Peyer's patch (tissue), 4 donors: ENCODE measurements at places on chromosomes 7 and 10. TPM values are rescaled to one million over a fixed set of nuclear protein-coding genes. Genes with fewer than 3 reads are reported as not detected.

The GRID1 gene
- total RNA-seq: 10.7 TPM

The SUGCT gene
- 8.3 TPM for total RNA-seq

The PARD3 gene
- total RNA-seq: 39.2 TPM

GRCh38 chr10:13712837-13713581, 126.2 kb downstream of the PRPF18 start:
- H3K27ac ChIP-seq: peak overlapping the region; percentile 70
- H3K36me3 ChIP-seq: no peaks in the 10 kb centered on the region
- H3K4me1 ChIP-seq: peaks cover 5% of the 10 kb centered on the region
- DNase-seq: peak; percentile 35
- no peak overlapping the region for H3K4me3 ChIP-seq

DNA sequence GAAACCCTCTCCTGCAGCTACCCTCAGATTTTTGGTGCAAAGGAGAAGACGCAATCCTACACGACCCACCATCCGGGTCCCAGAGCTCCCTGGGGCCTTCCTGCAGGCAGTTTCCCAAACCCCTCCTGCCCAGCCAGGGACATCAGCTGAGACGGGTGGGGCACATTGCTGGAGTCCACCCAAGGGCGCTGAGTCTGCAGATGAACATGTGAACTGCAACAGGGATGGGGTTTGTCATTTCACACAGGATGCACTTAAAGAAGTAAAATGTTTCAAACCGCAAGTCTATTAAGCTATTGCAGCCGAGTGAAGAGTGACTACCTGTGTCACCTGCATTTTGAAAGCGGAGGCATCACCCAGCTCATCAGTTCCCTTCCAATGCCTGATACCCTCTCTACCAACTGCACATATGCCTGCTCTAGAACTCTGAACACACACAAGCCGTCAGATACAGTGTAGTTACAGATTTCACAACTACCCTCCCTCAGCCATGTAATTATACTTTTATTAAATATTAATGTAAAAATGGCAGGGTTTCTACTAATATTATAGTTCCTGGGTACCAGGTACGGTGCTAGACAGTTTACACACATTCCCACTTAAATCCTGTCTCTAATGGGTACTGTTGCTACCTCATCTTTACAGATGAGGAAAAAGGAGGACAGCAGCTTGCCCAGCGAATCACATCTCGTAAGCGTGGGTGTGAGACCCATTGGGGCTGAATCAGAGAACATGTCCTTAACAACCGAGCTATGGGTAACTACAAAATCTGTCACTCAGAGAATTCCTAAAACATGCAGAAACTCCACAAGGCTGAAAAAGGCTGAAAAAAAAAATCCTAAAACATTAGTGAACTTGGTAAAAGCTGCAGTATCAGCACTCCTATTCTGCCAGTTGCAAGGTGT, 71.2 kb downstream of the GRB10 start:
- H3K36me3 ChIP-seq: no peaks in the 10 kb centered on the region
- DNase-seq: no peak

DNA sequence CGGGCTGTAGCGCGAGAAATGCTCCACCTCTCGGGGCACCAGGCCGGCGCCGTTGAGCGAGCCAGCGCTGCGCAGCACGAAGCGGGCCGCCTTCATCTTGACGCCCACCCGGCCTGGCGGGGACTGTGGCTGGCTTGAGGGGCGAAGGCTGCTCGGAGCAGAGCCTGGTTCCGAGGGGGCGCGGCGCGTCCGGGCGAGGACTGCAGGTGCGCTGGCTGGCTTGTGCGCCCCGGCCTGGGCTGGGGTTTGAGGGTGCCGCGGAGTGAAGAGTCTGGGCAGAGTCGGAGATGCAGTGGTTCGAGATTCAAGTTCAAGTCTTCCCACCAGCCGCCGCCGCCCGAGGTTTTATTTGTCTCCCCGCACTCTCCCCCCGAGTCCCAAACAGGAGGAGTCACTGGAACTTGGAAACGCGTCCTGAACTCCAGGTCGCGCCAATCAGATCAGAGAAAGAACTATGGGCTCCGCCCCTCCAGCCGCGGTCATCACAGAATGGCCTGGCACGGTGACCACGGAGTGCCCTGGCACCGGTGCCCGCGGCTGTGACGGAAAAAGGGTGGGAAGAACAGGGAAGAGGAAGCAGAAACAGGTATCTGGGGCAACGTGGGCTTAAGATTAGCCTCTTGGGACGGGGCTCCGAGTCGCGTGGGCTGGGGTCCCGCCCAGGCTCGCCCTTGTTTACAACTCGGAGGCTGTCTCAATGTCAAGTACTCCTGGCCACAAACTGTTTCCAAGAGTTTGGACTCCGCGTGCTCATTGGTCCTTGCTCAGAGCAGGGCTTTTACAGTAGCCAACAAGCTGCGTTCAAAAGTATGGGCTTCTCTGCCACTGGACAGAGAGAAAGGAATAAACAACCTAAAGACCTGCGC, at the start of gene PDK4:
Gene PDK4, minus strand, starts transcription at position 319 of the 866 bp plus-strand sequence. Its CDS starts 223 bp downstream, at position 96.
- peak within 1 kb of the TSS; percentile 73 for H3K4me3 ChIP-seq
- H3K27ac ChIP-seq: peak within 1 kb of the TSS; percentile 90
- no peaks in the 10 kb centered on the region for H3K27me3 ChIP-seq
- no peaks in the 10 kb centered on the region for H3K4me1 ChIP-seq

- H3K27me3 ChIP-seq: no peaks in the 10 kb centered on the region
- no peak overlapping the region for H3K4me3 ChIP-seq
- H3K4me1 ChIP-seq: no peaks in the 10 kb centered on the region
- no peak overlapping the region for H3K27ac ChIP-seq
These were observed 16.5 kb downstream of the MGMT start for GRCh38 chr10:129483430-129484010.

GRCh38 chr10:120715171-120715570, 136.0 kb upstream of the WDR11 start:
- DNase-seq: no peak
- H3K36me3 ChIP-seq: no peaks in the 10 kb centered on the region
- H3K4me1 ChIP-seq: no peaks in the 10 kb centered on the region
- H3K4me3 ChIP-seq: no peak overlapping the region
- no peak overlapping the region for H3K27ac ChIP-seq
- H3K27me3 ChIP-seq: no peaks in the 10 kb centered on the region

DNA sequence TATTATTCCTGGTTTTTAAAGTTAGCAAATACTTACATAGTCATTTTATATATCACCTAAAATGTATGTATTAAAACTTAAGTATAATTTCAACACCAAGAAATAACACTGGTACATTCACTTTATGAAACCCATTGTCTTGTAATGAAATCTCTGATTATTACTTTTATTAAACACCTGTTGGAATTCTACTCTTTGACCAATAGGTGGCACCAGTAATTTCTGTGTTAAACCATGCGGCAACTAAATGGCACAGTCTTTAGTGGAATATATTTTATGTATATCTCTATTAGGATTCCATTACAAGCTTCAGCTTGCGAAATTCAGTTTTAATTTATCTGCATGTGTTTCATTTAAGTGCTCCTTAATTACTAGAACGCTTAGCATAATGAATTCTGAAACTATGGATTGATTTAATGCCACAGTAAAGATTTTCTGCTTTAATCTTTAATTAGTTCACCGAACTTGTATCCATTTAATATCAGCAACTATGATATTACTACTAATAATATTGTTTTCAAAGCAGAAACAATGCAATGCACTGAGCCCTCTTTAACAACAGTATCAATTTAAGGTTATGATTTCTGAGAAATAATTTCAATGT, 181.3 kb downstream of the MAGI2 start:
- H3K27me3 ChIP-seq: no peaks in the 10 kb centered on the region
- no peak overlapping the region for H3K4me3 ChIP-seq
- no peak overlapping the region for H3K27ac ChIP-seq

- H3K4me1 ChIP-seq: no peaks in the 10 kb centered on the region
- no peak overlapping the region for H3K4me3 ChIP-seq
- H3K36me3 ChIP-seq: no peaks in the 10 kb centered on the region
- no peak for DNase-seq
- H3K27me3 ChIP-seq: no peaks in the 10 kb centered on the region
These were observed 458.1 kb downstream of the RPS24 start for GRCh38 chr10:78491812-78492211.

DNA sequence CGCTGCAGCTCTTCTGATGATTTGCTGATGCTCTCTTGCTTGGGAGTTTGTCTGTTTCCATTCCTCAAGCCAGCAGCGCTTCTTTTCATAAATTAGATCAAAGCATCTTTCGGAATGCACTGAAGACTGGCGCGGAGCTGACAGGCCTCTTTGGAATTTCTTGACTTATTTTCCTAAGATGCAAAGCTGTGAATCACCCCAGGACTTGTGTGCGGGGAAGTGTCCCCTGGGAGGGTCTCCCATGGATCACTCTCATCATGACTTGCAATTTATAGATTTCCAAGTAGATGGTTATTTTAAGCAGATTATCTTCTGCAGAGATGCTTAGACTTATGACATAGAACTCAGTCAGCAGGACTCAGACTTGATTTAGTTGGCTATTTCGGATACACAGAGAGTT, 467.2 kb downstream of the TCERG1L start:
- H3K36me3 ChIP-seq: no peaks in the 10 kb centered on the region
- no peak for DNase-seq
- H3K4me1 ChIP-seq: no peaks in the 10 kb centered on the region
- no peaks in the 10 kb centered on the region for H3K27me3 ChIP-seq
- H3K4me3 ChIP-seq: no peak overlapping the region

The DYNC1I1 gene
- total RNA-seq: 1.9 TPM

- peak overlapping the region; percentile 87 for H3K4me3 ChIP-seq
- H3K36me3 ChIP-seq: no peaks in the 10 kb centered on the region
- H3K27ac ChIP-seq: peak overlapping the region; percentile 98
- peak; percentile 75 for DNase-seq
- no peaks in the 10 kb centered on the region for H3K27me3 ChIP-seq
- no peaks in the 10 kb centered on the region for H3K4me1 ChIP-seq
These were observed 644 bp downstream of the PPP1R35 start for GRCh38 chr7:100435401-100436304.

GRCh38 chr10:71331736-71332135, 12.7 kb downstream of the SLC29A3 start:
- no peak for DNase-seq
- H3K36me3 ChIP-seq: no peaks in the 10 kb centered on the region
- no peak overlapping the region for H3K27ac ChIP-seq
- no peaks in the 10 kb centered on the region for H3K4me1 ChIP-seq
- no peaks in the 10 kb centered on the region for H3K27me3 ChIP-seq

GRCh38 chr10:62856021-62856420, 39.9 kb upstream of the EGR2 start:
- DNase-seq: no peak
- H3K4me3 ChIP-seq: no peak overlapping the region
- H3K27me3 ChIP-seq: no peaks in the 10 kb centered on the region

GRCh38 chr10:24606021-24606420, 117.7 kb downstream of the ARHGAP21 start:
- H3K27ac ChIP-seq: no peak overlapping the region

GRCh38 chr10:126022841-126023240, 126.5 kb downstream of the FANK1 start:
- no peaks in the 10 kb centered on the region for H3K27me3 ChIP-seq
- no peak overlapping the region for H3K4me3 ChIP-seq
- no peaks in the 10 kb centered on the region for H3K36me3 ChIP-seq
- H3K27ac ChIP-seq: no peak overlapping the region

DNA sequence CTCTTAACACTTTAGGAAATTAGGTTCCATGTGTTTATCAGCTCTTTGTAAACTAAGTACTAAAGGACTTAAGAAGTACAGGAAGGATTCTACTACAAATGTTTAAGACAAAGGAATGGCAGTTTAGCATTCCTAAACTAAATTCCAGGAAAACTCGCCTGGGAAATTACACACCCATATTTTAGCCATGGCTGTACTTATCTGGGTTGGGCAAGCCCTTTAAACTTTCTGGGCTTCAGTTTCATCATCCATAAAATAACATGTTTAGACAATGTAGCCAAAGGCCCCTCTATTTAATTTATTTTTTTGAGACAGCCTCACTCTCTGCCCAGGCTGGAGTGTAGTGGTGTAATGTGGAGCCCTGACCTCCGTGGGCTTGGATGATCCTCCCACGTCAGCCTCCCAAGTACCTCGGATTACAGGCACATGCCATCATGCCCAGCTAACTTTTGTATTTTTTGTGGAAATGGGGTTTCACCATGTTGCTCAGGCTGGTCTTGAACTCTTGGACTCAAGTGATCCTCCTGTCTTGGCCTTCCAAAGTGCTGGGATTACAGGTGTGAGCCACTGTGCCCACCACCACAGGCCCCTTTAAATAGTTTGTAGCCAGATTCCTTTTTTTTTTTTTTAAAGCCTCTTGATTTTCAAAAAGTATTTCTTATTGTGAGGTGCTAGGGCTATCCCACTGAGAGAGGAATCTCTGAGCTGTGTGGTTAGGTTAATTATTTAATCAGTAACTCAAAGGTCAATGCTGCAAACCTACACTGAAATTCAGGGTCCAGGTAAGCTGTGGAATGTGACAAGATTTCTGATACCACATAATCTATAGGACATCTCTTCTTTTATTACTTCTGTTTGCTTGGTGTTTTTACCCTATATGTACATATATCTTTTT, 32.1 kb downstream of the TMEM60 start:
- H3K27me3 ChIP-seq: no peaks in the 10 kb centered on the region
- H3K27ac ChIP-seq: no peak overlapping the region
- H3K36me3 ChIP-seq: peaks cover 14% of the 10 kb centered on the region
- DNase-seq: no peak
- H3K4me3 ChIP-seq: no peak overlapping the region

GRCh38 chr7:151051108-151051507, 2.8 kb downstream of the ASIC3 start:
- H3K36me3 ChIP-seq: no peaks in the 10 kb centered on the region
- H3K27me3 ChIP-seq: no peaks in the 10 kb centered on the region
- DNase-seq: peak; percentile 60
- no peak overlapping the region for H3K4me3 ChIP-seq
- H3K4me1 ChIP-seq: peaks cover 9% of the 10 kb centered on the region

GRCh38 chr10:82738592-82738991, 863.6 kb downstream of the NRG3 start:
- DNase-seq: no peak
- H3K27ac ChIP-seq: no peak overlapping the region
- no peaks in the 10 kb centered on the region for H3K27me3 ChIP-seq
- no peaks in the 10 kb centered on the region for H3K4me1 ChIP-seq
